ENCODE measurements at places on chromosomes 13 and 19. TPM values are rescaled to one million over a fixed set of nuclear protein-coding genes. Genes with fewer than 3 reads are reported as not detected.
A peak's percentile ranks its signal among the peaks of the same experiment; 100 is the strongest.

GRCh38 chr13:99998261-99998660 is 16.7 kb downstream of the ZIC2 start:
- no peak for DNase-seq

DNA sequence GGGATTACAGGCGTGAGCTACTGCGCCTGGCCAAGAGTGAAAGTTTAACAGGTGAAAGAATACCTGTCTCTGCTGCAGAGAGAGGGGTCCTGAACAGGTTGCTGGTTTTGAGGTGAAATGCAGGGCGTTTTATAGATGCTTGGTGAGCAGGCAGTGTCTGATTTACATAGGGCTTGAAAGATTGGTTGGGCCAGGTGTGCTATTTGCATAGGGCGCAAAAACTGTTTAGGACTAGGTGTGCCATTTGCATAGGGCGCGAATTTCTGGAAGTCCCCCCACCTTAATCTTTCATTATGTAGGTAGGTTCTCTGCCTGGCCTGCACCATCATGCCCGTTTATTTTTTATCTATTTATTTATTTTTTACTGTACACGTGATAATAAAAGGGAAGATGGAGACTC is 4.5 kb upstream of the NDUFB7 start:
- no peak for DNase-seq

GRCh38 chr19:47241919-47242577 is 11.0 kb upstream of the BBC3 start:
- DNase-seq = peak; percentile 28

GPR4 gene
- total RNA-seq = 5.4 TPM
